Stimulated activated CD4-positive, alpha-beta T cell treated with anti-CD3 and anti-CD28 coated beads, Interleukin-4, amount 100 ng/mL, for 24 hours (primary cell): ENCODE measurements at places on chromosomes 5 and 9.

DNA sequence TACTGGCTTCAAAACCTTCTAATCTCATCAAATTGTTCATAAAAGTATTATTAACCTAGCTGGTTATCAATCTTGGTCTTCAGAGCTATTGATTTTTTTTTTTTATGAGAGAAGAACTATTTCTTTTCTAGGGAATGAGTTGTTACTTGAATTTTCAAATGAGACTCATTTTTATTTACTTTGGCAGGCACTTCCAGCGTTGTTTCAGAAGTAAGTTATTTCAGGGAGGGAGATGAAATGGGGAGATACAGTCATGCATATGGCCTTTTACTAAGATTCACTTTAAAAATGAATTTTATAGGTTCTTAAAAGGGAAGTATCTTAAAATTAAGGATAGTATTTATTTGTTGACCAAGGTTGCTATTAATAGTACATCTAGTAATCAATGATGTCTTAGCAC, 129.6 kb downstream of the IZUMO3 start:
- DNase-seq: no peak

GRCh38 chr5:83364312-83365299, 106.9 kb upstream of the VCAN start:
- no peak for DNase-seq

GRCh38 chr5:59367791-59368394, 525.6 kb downstream of the PDE4D start:
- DNase-seq: peak; percentile 49

GRCh38 chr5:89064054-89064453, 181.1 kb upstream of the MEF2C start:
- no peak for DNase-seq

DNA sequence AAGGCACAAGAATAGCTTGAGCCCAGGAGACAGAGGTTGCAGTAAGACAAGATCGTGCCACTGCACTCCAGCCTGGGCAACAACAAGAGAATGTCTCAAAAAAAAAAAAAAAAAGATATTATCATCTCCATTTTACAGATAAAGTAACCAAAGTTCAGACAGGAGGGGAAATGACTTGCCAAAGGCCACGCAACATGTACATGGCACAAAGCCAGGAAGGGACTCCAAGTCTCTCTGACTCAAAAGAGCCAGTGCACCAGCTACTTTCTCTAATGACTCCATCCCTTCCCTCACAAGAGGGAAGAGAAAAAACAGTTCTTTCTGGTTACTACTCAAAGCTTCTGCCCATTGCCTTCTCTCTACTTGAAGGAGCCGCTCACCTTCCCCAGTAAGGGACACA, 34.1 kb downstream of the SIL1 start:
- DNase-seq: no peak

GRCh38 chr5:141121985-141122384, 367 bp downstream of the PCDHB4 start:
- no peak for DNase-seq

DNA sequence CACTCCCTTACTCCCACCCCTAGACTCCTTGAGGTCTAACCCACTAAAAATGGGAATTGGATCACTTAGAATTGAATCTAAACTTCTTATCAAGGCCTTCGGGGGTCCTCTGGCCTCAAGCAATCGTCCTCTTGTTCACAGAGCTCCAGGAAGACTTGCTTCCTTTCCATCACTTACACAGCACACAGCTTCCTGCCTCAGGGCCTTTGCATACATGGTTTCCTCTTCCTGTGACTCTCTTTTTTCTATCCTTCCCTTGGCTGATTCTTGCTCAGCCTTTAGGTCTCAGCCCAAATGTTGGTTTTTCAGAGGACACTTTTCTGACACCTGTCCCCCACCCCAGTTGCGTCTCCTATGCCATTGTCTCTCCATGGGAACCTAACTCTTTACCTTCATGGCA, 50.0 kb upstream of the ALDH1B1 start:
- no peak for DNase-seq

DNA sequence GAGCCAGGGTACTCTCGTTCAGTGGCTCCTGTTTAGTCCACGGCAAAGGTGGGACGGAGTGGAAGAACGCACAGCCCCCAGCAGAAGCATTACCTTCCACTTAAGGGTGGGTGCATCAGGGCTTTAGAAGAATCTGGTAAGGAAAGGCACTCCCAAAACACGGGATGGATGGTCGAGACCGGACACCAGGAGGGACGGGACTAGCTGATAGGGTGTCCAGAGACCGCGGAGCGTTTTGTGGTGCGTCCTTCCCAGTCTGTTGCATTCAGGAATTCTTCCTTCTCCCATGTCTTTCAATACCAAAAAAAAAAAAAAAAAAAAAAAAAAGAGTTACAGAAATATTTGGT, 545 bp upstream of the CTSV start:
- DNase-seq: no peak

DNA sequence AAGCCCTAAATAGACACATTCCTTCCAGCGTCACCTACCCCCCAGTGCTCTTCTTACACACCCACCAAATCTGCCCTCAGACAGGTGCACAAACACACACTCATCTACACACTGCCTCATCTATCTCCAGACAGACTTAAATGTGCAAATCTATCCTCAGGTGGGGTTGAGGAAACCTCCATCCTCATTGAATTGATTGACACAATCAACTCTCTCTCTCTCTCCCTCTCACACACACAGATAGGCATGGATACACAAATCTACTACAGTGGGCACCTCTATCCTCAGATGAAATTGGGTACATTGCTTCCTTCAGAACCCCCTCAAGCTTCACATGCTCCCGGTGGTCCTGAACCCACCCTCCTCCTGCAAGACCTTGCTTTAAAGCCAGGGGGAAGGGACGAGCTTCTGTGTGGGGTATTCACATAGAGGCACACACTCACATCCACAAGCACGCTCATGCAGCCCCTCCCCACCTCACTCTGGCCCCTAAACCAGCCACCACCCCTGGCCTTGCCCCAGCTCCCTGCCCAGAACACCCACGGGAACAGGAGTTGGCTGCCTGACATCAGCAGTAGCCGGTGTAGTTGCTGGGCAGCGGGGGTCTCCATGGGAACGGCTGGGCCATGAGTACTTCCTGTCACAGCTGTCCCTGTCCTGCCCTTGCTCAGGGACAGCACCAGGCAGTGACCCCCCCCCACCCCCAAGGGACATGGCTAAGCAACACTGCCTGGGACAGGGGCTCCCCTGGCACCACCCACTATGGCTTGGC, 22.8 kb downstream of the PCDH1 start:
- no peak for DNase-seq

GRCh38 chr5:35803191-35803651, 53.5 kb upstream of the IL7R start:
- no peak for DNase-seq

DNA sequence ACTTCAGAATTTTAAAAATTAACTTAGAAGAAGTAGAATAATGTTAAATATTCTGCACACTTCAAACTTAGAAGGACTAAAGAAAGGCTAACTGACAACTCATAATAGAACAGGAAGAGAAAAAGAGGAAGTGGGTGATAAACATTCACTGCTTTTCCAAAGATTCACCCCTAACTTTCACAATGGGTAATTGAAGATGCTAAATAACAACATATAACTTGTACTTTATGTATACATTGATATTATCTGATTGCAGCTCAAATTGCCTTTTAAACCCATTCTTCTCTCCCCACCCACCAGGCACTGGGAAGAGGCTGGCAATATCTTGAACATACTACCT, 376.6 kb downstream of the EFNA5 start:
- DNase-seq: no peak

DNA sequence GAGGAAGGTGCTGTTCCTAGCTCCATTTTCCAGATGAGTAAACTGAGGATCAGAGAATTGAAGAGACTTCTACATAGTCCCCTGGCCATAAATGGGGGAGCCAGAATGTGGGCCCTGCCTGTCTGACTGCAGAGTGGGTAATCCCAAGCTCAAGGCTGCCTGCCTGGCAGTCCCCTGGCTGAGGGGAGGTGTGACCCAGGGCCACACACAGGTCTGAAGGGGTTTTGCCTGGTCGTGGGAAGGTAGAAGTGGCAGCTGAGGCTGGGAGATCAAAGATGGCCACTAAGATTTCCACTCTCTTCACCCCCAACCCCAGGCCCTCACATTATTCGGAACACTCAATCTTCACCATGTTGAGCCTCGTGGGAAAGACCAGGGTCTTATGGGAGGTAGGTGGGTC, 176.3 kb downstream of the MACROH2A1 start:
- no peak for DNase-seq

DNA sequence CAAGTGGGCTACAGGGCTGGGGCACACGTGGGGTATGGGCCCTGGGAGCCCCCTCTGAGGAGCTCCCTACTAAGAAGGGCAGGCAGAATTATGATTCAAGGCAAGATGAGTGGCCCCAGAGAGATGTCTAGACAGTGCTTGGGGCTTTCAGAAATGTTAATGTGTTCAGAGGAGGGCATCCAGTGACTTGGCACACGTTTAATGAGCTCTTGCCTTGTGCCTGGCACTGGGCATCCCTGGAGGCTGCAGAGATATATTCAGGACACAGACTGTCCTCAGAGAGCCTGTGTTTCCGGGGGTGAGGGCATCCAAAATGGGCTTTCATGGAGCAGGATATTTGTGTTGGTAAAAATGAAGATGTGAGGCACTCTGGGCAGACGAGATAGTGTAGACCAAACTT, 25.4 kb upstream of the DAB2IP start:
- no peak for DNase-seq

GRCh38 chr5:126591549-126591948, 3.5 kb downstream of the ALDH7A1 start:
- DNase-seq: no peak

- no peak for DNase-seq
These were observed 60.1 kb upstream of the SPATA31D4 start for GRCh38 chr9:81868145-81868544.

- no peak for DNase-seq
These were observed 54.1 kb downstream of the ARHGEF37 start for GRCh38 chr5:149635394-149635793.

DNA sequence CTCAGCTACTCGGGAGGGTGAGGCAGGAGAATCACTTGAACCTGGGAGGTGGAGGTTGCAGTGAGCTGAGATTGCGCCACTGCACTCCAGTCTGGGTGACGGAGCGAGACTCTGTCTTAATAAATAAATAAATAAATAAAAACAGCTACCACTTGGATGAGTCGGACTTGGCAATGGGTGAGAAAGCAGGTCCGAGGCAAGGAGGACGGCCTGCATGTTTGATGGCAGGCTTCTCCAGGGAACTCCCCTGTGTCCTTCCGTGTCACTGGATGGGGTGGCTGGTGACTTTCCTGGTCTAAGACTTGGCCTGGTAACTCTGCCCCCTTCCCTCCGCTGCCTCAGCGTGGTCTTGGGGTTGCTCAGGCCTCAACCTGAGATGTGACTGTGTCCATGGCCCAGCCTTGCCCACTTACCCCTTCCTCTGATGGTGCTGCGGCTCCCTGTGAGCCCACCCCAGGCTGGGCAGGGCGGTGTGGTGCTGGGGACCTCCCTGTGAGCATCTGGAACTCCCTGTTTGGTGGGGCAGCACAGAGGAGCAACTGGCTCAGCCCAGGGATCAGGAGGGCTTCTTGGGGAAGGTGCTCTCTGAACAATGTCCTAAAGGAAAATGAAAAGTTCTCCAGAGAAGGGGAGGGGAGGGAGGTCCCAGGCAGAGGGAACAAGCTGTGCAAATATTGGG, 62.5 kb upstream of the PSD2 start:
- DNase-seq: no peak

DNA sequence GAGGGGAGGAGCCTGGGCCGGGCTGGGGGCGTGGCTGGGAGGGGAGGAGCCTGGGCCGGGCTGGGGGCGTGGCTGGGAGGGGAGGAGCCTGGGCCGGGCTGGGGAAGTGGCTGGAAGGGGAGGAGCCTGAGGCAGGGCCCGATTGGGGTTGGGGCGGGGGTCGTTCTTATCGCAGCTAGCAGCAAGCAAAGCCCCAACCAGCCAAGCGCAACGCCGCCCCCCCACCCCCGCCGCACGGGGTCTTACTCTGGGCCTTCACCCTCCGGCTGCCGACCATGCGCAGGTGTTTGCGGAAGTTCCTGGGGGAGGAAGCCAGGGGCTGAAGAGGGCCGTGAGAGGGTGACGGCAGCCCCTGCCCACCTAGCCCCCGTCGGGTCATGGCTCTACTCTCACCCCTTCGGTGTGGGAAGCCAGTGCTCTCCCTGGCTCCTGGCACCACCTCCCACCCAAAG, 5.0 kb downstream of the NSMF start:
- peak; percentile 34 for DNase-seq

- DNase-seq: no peak
These were observed 253.5 kb upstream of the ATP10B start for GRCh38 chr5:161105525-161105924.

DNA sequence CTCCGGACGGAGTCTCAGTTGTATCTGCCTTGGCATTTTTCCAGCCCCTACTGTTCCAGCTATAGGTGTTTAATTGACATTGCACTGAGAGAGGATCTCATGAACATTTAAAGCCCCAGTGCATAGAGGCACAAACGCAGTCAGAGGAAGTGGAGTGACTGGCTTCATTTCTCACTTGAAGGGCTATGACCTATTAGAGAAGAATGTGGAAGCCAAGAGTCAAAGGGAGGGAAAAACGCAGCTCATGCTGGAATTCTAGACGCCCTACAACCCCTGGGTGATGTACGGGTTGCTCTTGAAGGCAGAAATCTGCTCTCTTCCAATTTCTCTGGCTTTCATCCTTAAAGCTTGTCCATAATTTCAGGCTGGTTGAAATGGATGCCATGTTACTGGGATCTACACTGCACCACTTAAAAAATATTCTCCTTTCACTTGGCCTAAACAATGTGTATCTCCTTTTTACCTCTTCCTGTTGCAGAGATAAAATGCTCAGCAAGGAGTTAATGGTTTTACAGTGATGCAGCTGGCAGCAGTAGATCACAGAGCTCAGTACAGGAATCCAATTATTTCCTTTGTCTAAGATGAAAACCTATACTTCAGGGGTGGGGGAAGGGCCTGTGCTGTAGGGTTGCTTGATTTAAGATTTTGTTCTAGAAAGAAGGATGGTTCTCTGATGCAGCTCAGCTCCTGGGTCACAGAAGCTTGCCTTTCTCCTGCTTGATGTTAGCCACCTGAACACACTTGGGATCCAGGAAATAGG, 61.8 kb upstream of the MAMDC2 start:
- DNase-seq: no peak

GRCh38 chr5:178123094-178123965, 7.5 kb upstream of the RMND5B start:
- DNase-seq: no peak

DNA sequence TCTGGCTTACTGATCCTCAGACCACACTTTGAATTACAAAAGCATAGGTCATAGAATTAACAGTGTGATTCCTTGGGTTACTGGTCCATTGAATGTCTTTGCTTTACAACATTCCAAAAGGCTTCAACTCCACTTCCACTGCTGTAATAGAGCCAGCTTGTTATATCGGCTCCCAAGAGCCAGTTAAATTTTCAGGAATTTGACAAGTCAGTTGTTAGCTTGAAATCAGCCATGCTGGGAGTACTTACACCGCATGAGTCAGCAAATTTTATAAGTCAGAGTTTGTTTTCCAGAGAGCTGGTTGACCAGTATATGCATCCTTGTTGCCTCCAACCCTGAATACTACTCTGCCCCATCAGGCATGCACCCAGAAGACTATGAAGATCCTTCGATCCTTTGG, 73.1 kb downstream of the FOXB2 start:
- DNase-seq: no peak

GRCh38 chr9:4680173-4680525, 780 bp downstream of the CDC37L1 start:
- DNase-seq: no peak
